Fibroblast of skin of abdomen (primary cell): ENCODE measurements at places on chromosomes 5 and 9.

GRCh38 chr9:27348785-27349697 lies 52.1 kb upstream of the EQTN start:
- DNase-seq, result peak; percentile 26

- no peak for DNase-seq
Measured at GRCh38 chr5:34843497-34843896, 4.5 kb downstream of the TTC23L start.

DNA sequence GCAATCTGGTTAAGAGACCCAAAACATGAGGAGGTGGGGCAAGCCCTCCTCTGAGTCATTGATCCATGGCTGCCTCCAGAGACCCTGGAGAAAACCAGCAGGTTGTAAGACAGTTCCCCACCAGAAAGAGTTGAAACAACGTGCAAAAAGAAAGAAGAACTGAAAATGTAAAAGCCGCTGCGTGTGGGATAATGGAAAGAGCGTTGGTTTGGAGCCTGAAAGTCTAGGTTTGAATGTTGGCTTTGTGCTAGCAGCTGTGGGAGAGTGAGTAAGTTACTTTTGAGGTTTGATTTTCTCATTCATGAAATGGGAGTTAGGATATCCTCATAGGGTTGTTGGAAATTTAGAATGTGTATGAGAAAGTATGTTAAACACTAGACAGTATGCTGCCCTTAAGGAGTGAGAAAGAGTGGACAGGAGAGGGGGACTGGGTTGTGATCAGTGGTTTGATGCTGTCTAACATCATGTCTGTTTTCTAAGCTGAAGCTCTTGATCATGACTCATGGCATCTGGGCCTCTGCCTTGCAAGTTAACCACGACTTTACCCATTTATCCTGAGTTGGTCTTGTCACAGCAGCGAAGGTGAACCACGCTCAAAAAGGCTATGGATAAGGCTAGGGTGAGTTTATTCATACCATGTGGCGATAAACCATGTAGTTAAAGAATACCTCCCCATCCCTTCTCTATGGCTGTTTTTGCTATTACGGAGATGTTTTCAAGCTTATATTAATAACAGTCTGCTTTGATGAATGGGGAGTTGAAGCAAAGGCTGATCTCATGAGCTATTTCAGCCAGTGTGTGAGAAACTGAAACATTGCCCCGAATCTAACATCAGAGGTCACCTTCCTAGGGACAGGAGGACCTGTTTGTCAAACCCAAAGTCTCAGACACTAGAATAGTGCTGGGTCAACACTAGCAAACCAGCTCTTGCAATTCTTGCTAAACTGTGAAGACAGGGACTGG lies 41.3 kb downstream of the ZNF366 start:
- DNase-seq, result peak; percentile 69

GRCh38 chr9:94014066-94014654 lies 59.0 kb upstream of the BARX1 start:
- peak; percentile 17 for DNase-seq

- DNase-seq, result no peak
Measured at GRCh38 chr5:107474716-107475489, 195.8 kb downstream of the EFNA5 start.

DNA sequence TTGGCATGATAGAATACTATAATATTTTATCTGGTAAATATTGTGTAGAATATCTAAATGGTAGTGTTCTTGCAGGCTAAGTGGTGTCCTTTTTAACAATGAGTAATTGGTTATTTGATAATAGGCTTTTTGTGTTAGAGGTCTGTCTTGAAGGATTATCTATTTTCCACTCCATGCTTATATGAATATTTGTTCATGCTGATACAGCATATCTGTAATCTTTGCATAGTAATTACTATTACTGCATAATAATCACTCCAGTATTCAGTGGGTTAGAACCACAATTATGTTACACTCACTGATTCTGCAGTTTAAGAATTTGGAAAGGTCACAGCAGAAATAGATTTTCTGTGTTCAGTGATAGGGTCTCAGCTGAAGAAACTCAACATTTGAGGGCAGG lies 1229.9 kb downstream of the MAT2B start:
- DNase-seq, result no peak

GRCh38 chr5:10599862-10600284 lies 36.0 kb downstream of the ANKRD33B start:
- DNase-seq, result peak; percentile 69
